ENCODE measurements at places on chromosomes 11 and 22. TPM values are rescaled to one million over a fixed set of nuclear protein-coding genes. Genes with fewer than 3 reads are reported as not detected.
A peak's percentile ranks its signal among the peaks of the same experiment; 100 is the strongest.

Gene PTPRCAP
- 0.47 TPM for total RNA-seq

- no peaks in the 10 kb centered on the region for H3K4me1 ChIP-seq
- no peaks in the 10 kb centered on the region for H3K27me3 ChIP-seq
- H3K4me3 ChIP-seq: no peak overlapping the region
Measured at GRCh38 chr11:66556086-66556485, 9.4 kb downstream of the ACTN3 start.

GRCh38 chr11:14789879-14790484, 102.0 kb downstream of the CYP2R1 start:
- H3K36me3 ChIP-seq: no peaks in the 10 kb centered on the region
- H3K4me3 ChIP-seq: no peak overlapping the region
- DNase-seq: no peak
- no peak overlapping the region for H3K27ac ChIP-seq

DNA sequence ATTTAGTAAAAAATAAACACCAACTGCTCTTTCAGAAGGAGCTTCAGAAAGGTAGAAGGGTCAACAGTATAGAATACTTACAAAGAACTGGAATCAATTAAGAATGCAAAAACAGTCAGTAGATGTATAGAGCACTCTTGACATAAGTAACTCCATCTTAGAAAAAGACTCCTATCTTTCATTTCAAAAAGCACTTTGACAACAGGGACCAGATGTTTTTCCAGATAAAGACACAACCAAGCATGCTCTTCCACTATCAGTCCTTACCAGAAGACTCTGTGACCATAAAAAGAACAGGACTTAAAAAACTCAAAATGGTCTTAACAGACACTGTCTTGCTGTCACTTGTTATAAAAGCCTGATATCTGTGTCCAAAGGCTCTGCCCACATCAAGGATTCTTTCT, 5.2 kb downstream of the SLC25A17 start:
- peaks cover 24% of the 10 kb centered on the region for H3K4me1 ChIP-seq
- DNase-seq: no peak
- H3K4me3 ChIP-seq: no peak overlapping the region
- H3K27ac ChIP-seq: no peak overlapping the region
- H3K36me3 ChIP-seq: no peaks in the 10 kb centered on the region

DNA sequence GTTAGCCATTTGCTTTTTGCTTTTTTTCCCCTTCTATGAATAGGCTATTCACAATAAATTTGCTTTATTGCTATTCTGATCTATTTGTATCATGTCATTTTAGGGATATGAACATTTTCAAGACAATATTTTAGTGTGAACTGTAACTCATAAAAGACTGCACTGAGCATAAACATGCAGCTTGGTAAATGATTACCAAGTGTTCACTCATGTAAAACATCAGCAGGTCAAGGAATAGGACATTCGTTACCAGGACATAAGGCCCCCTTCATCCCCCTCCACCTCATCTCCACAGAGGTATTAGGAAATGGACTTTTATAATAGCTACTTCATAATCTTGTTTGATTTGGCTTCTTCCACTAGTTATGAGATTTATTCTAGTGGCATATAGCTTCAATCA, 12.4 kb downstream of the NLRP14 start:
- no peaks in the 10 kb centered on the region for H3K36me3 ChIP-seq
- no peak overlapping the region for H3K27ac ChIP-seq
- no peak overlapping the region for H3K4me3 ChIP-seq
- H3K27me3 ChIP-seq: peaks cover 9% of the 10 kb centered on the region

DNA sequence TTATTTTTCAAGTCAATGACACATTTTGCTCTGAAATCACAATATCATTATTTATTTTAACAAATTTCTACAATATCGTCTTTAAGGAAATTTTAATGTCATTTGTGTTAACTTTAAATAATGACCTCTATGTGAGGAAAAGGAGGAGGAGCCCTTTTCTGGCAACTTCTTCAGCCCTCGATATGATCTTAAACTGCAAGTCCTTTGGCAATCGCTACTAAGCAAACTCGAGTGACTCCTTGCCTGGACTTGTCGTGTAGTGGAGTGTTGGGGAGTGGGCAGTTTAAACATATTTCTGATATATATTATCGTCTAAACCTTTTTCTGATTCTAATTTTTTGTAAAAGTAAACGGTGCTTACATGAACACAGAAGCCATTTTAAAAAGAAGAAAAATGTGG, 16.7 kb downstream of the ETS1 start:
- H3K27me3 ChIP-seq: no peaks in the 10 kb centered on the region
- no peaks in the 10 kb centered on the region for H3K36me3 ChIP-seq
- no peak overlapping the region for H3K27ac ChIP-seq

Gene C11orf91
- total RNA-seq: not detected

DNA sequence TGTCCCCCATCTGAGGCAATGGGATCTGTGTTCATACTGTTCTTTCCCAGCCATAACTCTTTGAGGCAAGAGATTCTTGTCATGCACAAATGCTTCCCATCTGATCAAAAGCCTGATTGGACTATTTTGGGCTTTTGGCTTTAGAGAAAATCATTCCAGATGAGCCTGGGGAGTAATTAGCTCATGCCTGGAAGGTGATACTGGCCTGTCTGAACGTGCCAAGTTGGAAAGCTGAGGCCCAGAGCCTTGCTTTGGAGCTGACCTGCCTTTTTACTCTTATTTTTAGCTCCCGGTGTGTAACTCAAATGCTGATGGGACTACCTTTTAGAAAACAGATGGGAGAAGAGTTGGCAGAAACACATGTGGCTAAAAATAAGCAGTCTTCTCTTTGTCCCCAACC, 105.0 kb downstream of the DBX1 start:
- peak overlapping the region; percentile 60 for H3K27ac ChIP-seq
- H3K4me3 ChIP-seq: no peak overlapping the region
- no peak for DNase-seq
- H3K36me3 ChIP-seq: peaks cover 66% of the 10 kb centered on the region
- peaks cover 63% of the 10 kb centered on the region for H3K4me1 ChIP-seq

DNA sequence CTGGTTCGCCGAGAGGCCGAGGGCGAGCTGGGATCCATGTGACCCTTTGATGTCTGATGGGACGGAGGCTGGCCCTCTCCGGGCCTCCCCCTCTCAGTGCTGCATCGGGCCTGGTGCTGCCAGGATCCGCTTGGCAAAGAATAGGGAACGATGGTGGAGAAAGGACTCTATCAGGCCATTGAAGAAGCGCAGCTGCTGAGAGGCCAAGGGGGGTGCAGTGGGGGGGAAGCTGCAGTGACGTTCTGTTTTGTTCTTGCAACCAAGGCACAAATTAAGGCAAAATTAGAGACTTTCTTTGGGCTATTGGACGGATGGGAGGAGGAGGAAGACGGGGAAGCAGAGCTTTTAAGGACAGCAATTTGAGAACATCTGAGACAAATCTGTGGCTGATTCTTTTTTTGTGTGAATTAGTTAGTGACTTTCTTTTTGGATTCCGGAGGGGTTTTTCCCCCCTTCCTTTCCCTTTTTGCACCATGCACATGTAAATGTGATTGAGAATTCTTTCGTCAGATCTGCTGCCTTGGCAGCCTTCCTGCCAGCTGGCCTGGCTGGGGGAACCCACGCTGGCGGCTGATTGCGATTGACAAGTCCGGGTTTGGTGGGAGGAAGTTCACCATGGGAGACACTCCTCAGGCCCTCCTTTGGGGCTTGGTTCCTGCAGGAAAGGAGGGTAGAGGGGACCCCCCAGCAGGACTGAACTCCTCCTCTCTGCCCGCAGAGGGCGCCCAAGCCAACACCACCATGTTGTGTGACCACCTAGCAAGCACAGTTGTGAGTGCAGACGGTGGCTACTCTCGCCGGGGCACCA, 214.6 kb downstream of the NTM start:
- no peak for DNase-seq
- no peaks in the 10 kb centered on the region for H3K36me3 ChIP-seq
- no peak overlapping the region for H3K4me3 ChIP-seq
- H3K27ac ChIP-seq: no peak overlapping the region
- no peaks in the 10 kb centered on the region for H3K4me1 ChIP-seq
- peaks cover 20% of the 10 kb centered on the region for H3K27me3 ChIP-seq

DNA sequence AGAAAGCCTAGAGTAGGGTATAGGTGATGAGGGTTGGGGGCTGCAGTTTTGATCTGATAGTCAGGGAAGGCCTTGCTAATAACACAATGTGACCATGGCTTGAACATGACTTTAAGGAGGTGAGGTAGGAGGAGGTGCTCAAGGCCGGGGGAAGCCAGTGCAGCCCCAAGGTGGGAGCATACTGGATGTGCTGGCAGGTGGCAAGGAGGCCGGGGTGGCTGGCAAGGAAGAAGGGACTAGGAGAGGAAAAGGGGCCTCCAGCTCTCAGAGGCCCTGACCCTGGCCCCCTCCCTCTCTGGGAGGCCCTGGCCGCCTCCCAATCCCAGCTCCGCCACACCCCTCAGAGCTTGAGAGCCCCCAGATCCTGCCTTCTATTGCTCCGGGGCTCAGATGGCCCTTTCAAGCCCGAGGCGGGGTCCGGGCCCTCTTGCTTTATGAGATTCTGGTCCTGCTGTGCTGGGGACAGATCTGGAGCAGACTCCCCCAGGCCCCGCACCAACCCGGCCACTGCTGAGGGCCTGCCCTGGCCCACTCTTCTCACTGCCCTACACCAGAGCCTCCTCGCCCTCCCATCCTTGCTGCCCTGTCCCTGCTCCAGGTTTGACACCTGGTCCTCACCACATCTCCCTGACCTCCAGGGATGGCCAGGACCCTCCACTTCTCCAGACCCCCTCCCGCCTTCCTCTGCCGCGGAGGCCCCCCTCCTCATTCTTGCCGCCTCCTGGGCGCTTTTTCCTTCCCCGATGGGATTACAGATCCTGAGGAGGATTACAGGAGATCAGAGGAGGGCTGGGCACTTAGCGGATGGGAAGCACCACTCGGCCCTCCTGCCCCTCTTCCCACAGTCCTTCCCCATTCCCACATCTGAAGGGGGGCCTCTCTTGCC, 1.8 kb downstream of the PITPNM1 start:
- DNase-seq: peak; percentile 82
- H3K4me1 ChIP-seq: peaks cover 38% of the 10 kb centered on the region
- H3K27ac ChIP-seq: no peak overlapping the region
- H3K27me3 ChIP-seq: no peaks in the 10 kb centered on the region
- peak overlapping the region; percentile 49 for H3K4me3 ChIP-seq

Gene MYO18B
- 0.20 TPM for total RNA-seq

Gene SERPING1
- total RNA-seq: 4.6 TPM

DNA sequence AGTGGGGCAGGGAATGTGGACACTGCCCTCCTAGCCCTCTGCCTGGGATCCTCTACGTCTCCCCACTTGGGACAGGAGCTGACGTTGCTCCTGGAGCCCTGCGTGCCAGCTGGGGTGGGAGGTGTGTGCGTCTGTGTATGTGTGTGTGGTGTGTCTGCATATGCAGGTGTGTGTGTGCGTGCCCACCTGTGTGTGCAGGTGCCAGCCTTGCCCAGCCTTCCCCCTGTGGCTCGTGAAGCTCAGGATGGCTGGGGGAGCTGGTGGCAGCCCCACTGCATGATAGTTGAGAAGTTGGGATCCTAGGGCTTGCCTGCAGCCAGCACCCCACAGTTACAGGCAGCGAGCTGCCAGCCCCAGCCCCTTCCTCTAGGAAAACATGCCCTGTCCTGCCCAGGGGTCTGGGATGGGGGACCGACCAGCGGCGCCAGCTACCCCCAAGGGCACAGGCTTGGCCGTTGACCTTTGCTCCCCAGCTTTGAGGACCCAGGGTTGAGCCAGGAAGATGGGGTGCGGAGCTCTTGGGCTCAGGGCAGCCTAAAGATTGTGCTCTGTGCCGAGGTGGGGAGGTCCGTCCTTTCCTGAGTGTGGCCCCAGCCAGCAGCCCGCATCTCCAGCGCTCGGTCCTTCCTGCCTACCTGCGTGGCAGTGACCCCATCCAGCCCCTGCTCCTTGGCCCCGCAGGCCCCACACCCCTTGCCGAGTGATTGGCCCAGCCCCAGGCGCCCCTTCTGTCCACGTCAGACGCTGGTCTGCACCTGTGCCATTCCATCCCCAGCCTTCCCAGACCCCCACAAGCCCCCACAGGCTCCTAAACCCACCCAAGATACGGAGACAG, 15.7 kb downstream of the BRSK2 start:
- DNase-seq: no peak
- H3K27ac ChIP-seq: no peak overlapping the region
- peaks cover 2% of the 10 kb centered on the region for H3K4me1 ChIP-seq

Data from chondrocyte (in vitro differentiated cells).